ENCODE measurements at places on chromosomes 7 and 10.

DNA sequence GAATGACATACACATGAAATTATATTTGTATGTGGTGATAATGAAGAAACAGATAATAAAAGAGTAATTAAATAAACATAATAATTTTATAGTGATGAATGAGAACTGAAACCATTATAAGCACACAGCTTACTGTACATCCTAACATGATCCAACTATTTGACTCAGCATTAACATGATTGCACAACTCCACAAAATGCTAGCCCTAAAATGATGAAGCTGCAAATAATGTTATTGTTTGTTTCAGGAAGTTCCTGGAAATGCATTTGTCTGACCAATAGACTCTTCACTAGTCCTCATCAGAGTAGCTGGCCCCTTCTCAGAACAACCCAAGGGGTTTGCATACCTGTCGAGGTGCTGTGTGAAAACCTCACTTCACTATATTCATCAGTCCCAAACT, 115.5 kb downstream of the RTKN2 start:
- DNase-seq: no peak

- DNase-seq: no peak
These were observed 114.0 kb downstream of the BBS9 start for GRCh38 chr7:33243319-33243881.

DNA sequence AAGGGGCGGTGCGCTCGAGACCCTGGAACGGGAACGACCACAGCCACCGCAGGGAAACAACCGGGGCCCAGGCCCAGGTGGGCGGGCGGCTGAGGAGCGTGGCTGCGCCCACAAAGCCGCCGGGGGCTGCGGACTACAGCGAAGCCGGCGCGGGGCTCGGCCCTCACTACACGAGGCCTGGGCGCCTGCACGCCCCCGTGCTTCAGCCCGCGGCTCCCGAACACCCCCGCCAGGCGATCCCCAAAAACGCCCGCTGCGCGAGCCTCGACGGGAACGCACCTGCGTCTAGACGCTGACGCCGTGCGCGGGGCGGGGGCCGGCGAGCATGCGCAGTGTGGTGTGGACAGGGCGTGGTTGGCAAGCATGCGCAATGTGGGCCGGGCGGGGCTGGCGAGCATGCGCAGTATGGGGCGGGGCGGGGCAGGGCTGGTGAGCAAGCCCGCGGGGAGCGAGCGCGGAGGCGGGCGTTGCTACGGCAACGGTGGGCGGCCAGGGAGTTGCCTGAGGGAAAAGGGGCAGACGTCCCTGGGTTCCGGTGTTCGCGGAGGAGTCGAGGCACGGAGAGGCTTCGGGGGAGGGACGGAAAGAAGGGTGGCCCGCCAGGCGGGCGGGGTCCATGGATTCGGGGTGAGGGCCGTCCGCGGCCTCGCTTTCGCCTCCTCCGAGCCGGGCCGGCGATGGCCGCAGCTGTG, at the start of gene RNF32:
TSS of gene RNF32 (plus strand) at position 518 of the 692 bp plus-strand sequence. CDS start 3,104 bp downstream, outside the sequence.
- peak; percentile 81 for DNase-seq

DNA sequence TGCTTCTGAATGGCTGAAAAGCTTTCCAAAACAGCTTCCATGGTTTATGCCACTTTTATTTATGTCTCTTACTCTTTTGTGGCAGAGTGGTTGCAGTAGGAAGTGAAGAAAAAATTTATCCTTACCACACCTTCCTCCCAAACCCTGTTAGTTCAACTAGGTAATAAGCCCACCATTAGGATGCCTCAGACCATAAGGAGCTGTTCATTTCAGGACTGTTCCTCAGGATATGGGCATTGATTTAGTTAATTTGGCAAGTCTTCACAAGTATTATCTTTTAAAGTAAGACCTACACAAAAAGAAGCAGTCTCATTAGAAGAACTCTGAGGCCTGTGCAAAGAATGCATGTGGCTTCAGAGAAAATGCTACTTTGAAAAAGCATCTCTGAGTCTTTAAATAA, 82.9 kb upstream of the PDLIM1 start:
- DNase-seq: no peak

- DNase-seq: no peak
These were observed 26.2 kb downstream of the ANTXRL start for GRCh38 chr10:46312953-46313352.

- DNase-seq: no peak
These were observed 45.9 kb upstream of the C10orf90 start for GRCh38 chr10:126716366-126716765.

- no peak for DNase-seq
These were observed 72.7 kb upstream of the PALS2 start for GRCh38 chr7:24500599-24500998.

- DNase-seq: no peak
These were observed at the start of gene PGAM2 for GRCh38 chr7:44065431-44066110. TSS of gene PGAM2 (minus strand) at chr7:44065567. CDS start at chr7:44065529, 38 bp downstream.

DNA sequence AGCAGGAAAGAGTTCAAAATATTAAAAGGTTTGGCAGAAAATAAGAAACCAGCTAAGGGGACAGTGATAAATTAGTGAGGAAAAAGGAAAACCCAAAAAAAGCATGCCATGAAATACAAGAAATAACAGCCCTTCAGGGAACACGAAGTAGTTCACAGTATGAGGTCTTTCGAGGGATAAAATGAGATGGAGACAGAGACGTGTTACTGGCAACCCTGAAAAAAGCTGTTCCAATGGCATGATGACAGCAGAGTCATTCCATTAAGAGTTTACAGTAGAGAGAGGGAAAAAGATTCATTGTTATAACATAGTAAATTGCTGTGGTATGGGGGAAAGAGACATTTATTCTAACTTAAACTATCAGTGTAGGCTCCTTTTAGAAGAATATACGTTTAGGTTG, 391.2 kb downstream of the ANKRD7 start:
- DNase-seq: no peak

GRCh38 chr7:92076509-92076908, 57.8 kb downstream of the CYP51A1 start:
- DNase-seq: no peak

DNA sequence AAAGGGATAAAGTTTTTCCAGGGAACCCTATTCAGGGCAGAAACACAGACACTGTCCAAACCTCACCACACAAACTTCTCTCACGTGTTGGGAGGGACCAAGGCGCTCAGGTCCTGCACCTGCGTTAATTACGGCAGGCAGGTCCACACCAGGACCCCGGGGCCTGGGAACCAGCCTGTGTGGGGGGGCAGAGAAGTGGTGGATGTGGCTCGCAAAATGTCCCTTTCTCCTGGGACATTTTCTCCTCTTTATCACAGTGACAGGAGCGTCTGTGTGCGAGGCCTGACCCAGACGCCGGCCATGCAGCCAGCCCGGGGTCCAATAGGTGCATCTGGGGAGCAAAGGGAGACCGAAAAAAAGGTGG, 73.4 kb upstream of the ZNF722 start:
- no peak for DNase-seq

GRCh38 chr10:61701706-61702105, 39.0 kb downstream of the CABCOCO1 start:
- no peak for DNase-seq

DNA sequence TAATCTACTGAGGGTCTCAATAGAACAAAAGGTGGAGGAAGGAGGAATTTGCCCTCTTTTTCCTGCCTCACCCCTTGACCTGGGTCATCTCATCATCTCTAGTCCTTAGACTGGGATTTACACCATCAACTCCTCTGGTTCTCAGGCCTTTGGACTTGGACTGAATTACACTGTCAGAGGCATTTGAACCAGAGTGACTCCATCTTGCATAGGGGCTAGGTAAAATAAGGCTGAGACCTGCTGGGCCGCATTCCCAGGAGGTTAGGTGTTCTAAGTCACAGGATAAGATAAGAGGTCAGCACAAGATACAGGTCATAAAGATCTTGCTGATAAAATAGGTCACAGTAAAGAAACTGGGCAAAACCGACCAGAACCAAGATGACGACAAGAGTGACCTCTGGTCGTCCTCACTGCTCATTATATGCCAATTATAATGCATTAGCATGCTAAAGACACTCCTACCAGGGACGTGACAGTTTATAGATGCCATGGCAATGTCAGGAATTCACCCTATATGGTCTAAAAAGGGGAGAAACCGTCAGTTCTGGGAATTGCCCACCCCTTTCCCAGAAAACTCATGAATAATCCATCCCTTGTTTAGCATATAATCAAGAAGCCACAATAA, 84.0 kb downstream of the C1GALT1 start:
- no peak for DNase-seq

GRCh38 chr7:1176891-1177373, 16.9 kb upstream of the ZFAND2A start:
- DNase-seq: no peak

DNA sequence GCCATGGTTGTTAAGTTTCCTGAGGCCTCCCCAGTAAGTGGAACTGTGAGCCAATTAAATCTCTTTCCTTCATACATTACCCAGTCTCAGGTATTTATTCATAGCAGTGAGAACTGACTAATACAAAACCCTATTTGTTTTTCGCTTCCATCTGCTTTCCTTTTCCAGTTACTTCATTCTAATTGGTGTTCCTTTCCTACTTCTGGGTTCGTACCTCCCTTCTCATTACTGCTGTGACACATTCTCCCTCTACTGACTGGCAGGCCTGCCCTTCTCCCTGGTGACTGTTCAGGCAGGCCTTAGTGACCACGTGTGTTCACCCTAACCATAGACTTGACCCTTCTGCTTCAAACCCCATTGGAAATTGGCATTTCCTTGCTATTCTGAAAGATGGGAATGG, 37.7 kb downstream of the MTURN start:
- DNase-seq: no peak

DNA sequence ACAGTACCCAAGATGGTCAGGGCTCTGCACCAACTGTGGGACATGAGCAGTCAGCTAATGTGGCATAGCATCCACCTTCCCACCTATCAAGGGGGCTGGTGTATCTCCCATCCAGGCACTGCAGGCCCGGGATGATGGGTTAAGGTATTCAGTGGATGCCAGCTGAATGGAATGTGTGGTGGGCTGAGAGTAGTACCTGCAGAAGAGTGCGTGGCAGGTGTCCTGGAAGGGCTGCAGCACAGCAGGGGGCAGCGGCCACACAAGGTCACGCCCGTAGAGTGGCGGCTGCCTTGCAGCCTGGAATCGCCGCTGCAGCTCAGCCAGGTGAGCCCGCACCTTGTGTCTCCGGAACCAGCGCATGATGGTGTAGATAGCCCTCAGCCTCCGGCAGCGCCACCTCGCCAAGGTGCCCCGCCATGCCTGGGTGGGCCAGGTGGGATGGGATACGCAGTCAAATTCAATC, 13.3 kb downstream of the MYO1G start:
- DNase-seq: no peak

GRCh38 chr10:131676046-131676799, 224.6 kb upstream of the PPP2R2D start:
- DNase-seq: no peak

GRCh38 chr7:128811631-128812430, 18.4 kb upstream of the FLNC start:
- DNase-seq: no peak

DNA sequence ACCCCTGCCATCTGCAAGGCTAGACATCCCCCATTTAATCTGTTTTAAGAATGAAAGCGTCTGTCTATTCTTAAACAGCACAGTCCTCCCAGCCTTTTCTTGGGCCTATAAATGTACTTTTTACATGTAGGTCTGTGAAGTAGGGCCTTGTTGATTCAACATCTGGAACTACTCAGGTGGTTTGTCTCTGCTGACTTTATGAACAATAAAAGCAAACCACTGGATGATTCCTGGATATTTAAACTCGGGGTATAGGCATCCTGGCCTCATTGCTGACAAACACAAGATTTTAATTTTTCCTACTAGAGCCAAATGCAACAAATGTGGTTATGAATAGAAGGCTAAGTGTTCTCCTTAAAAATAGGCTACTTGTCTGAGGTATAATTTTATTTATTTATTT, 198.3 kb downstream of the WDR11 start:
- DNase-seq: no peak

DNA sequence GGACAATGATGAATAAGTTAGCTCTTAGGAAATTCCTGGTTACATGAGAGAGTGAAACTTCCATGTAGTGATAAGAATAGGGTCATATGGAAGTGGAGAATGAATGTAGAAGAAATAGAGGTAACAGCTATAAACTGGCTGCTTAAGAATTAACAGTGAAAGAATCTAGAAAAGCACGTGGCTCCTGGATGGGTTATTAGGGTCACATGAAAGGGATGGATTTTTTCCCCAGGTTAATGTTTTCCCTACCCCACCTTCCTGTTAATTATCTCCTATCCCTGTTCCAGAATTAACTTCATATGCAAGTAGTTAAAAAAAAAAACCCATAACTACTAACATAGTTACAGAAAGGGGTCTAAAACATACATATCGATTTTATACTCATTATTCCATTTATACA, 58.0 kb downstream of the ANKIB1 start:
- DNase-seq: no peak

- DNase-seq: no peak
These were observed 667.1 kb upstream of the LRRTM3 start for GRCh38 chr10:66258693-66259092.

GRCh38 chr10:515674-516073, 173.8 kb downstream of the DIP2C start:
- DNase-seq: no peak

- no peak for DNase-seq
These were observed 36.0 kb downstream of the PRKAR2B start for GRCh38 chr7:107080533-107080932.

- peak; percentile 93 for DNase-seq
These were observed at the start of gene HNRNPH3 for GRCh38 chr10:68331455-68332258. TSS of gene HNRNPH3 (plus strand) at chr10:68332064. CDS start at chr10:68337222, 5,158 bp downstream.

DNA sequence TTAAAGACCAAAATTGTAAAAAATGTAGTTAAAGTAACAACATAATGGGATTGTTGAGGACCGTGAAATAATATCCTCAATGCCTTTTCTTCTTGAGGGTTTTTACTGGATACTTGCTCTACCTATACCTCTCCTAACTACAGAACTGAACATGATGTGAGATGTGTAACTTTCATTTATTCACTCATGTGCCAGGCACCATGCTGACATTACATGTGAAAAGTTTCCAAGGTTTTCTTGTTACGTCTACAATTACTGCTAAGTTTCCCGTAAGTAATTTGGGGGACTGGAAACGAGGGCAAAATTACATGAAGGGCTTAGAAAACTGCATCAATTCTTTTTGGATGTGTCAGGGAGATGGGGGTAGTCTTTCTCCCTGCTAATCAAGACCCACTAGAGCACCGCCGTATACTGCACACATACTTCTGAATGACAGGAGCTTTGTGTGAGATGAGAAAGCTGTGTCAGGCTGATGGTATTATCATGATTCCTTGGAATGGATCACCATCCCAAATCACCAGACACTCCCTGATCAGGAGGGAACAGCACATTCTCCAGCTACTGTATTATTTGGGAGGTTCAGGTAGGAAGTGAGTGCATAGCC, 41.8 kb downstream of the PTPRZ1 start:
- no peak for DNase-seq

GRCh38 chr7:15168489-15168888, 265.9 kb upstream of the DGKB start:
- DNase-seq: no peak

DNA sequence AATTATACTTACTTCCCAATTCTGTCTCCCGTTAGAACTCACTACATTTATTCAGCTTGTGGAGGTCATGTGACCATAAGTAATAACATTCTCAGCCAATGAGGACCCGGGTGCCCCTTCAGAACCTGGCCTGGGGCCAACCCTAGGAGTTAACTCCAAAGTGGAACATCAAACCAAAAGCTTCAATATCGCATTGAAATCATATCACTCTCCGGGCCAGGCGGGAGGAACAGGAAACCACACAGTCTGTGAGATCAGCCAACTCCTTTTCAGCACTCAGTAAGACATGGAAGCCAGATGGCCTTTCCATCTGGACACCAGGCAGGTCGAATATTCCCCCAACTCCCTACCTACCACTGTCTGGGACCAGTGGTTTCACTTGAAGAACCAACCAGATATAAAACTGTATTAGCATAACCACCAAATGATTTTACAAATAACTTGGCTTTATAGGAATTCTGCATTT, 5.5 kb downstream of the CREB3L2 start:
- DNase-seq: peak; percentile 75

- no peak for DNase-seq
These were observed 83.0 kb downstream of the LYZL2 start for GRCh38 chr10:30546511-30546910.

All from fibroblast of skin of left biceps (primary cell).